CD4-positive, alpha-beta T cell treated with Interleukin-15 for 4 hours (primary cell): ENCODE measurements at places on chromosomes 7 and 10.
A peak's percentile ranks its signal among the peaks of the same experiment; 100 is the strongest.

- no peak for DNase-seq
These were observed 4.6 kb downstream of the NET1 start for GRCh38 chr10:5416981-5417380.

- DNase-seq, result no peak
These were observed 103.5 kb upstream of the CCDC6 start for GRCh38 chr10:60009710-60010383.

GRCh38 chr7:134783294-134784069 lies 4.0 kb downstream of the CALD1 start:
- DNase-seq, result no peak

- peak; percentile 74 for DNase-seq
These were observed 36.6 kb downstream of the SRPK2 start for GRCh38 chr7:105352018-105352612.

DNA sequence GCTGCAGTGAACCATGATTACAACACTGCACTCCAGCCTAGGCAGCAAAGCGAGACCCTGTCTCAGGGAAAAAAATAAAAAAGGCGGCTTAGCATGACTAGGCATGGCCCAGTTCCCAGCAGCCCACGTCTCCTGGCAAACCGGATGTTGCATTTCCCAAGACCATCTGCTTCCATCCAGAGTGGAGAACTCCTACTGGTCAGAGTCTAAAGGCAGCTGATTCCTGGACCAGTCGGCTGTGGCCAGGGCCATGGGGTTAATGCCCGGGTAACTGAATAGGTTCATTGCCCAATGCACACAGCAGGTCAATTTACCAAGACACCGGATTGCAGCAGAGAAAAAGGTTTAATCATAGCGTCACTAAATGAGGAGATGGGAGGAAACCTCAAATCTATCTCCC lies 133.1 kb downstream of the MYL10 start:
- no peak for DNase-seq

DNA sequence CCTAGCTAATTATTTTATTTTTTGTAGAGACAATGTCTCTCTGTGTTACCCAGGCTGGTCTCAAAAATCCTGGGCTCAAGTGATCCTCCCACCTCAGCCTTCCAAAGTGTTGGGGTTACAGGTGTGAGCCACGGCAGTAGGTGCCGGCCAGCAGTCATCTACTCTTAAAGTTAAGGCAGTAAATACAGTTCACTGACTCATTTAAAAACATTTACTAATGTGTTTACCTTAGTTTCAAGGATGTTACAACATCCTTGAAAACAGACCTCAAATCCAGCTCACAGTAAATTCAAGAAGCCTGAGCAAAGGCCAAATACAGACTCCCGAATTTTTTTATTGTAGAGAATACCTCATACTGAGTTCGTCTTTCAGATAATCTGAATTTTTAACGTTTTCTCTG lies 29.6 kb upstream of the ABCB4 start:
- no peak for DNase-seq

GRCh38 chr10:44476409-44477045 lies 91.6 kb upstream of the CXCL12 start:
- no peak for DNase-seq

- no peak for DNase-seq
These were observed 84.3 kb upstream of the INSIG1 start for GRCh38 chr7:155213385-155213784.

DNA sequence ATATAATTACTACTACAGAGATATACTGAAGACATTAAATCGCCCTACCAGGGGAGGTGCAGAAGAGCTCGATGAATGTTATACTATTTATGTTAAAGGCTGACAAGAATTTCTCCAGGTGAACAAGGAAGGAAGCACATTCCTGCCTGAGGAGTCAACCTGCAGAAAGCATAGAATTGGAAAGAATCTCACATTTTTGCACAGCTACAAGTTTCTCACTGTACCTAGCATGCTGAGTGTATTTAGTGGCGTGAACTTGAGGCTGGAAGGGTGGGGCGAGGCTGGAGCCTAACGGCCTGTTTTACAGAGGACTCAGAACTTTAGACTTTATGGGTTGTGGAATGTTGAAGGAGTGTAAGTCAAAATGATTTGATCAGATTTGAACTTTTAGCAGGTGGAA lies 373.6 kb upstream of the LRGUK start:
- DNase-seq, result no peak

GRCh38 chr7:945556-946255 lies 8.8 kb downstream of the ADAP1 start:
- DNase-seq, result no peak

- no peak for DNase-seq
These were observed 10.1 kb downstream of the CNOT4 start for GRCh38 chr7:135499818-135500217.

- DNase-seq, result no peak
These were observed 249.1 kb downstream of the KCND2 start for GRCh38 chr7:120521761-120522737.

DNA sequence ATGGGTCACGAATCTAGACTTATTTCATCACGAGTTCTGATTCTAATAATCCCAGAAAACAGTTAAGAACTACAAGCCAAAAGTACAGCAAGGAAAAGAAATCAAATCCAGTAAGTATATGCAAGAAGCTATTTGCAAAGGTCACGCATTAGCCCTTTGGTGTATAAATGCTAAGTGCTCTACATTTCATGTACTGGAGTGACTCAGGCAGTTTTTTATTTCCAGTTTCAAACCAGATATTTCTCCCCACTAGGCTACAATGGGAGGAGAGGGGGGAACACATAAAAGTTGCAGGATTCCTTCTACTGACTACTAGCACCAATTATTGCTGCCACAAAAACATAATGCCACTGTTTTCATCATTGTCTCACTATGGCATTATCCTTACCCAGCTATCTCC lies 148.0 kb downstream of the NRCAM start:
- no peak for DNase-seq

GRCh38 chr10:36313142-36313541 lies 671.0 kb upstream of the FZD8 start:
- no peak for DNase-seq

DNA sequence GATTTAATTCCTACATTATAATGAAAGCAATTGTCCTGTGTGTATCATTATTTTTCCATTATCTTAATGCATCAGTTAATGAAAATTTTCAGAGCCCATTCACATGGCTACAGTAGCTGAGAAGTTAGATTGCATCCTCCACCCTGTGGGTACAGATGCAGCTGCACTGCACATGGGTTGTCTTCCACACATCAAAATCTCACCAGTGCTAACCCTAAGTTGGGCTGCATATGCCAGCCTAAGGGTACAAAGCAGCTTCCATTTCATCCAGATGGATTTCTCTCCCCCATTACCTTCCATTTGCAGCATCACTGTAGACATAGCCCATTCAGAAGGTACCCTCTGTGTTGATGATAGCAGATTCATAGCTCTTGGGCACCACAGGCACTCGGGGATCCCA lies 74.7 kb upstream of the WDR11 start:
- DNase-seq, result no peak

DNA sequence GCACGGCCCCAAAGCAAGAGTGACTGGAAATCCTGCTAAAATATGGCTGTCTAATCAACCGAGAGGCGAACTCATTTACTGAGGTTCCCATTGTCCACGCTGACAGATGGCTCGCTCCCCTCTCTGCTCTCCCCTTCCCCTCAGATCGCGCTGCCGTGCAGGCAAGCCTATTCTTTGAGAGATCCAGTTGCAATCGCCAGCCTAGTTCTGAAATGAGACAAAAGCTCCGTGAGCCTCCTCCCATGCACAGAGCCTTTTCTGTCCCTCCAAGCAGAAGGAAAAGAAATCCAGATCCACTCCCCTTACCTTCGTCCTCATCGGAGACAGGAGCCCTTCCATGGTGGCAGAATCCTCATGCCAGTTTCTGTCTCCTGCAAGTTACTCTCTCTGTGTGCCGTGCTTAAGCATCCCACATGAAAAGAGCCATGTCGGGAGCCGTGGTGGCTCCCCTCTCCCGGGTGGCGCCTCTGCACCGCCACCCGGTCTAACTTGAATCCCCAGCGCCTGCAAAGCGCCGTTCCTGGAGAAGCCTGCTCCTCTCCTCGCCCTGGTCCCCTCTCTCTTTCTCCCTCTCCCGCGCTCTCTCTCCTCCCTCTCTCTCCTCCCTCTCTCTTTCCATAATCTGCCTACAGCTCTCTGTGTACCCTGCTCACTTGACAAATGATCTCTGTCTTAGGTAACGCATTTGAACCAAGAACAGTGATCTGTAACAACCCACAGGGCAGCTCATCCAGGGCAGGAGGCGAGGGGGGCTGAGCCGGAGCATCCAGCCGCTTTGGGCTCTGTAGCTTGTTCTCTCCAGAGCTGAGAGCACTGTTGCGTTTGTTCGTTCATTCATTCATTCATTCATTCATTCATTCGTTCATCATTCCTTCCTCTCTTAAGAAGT lies 156.8 kb downstream of the FRMD4A start:
- DNase-seq, result peak; percentile 16

DNA sequence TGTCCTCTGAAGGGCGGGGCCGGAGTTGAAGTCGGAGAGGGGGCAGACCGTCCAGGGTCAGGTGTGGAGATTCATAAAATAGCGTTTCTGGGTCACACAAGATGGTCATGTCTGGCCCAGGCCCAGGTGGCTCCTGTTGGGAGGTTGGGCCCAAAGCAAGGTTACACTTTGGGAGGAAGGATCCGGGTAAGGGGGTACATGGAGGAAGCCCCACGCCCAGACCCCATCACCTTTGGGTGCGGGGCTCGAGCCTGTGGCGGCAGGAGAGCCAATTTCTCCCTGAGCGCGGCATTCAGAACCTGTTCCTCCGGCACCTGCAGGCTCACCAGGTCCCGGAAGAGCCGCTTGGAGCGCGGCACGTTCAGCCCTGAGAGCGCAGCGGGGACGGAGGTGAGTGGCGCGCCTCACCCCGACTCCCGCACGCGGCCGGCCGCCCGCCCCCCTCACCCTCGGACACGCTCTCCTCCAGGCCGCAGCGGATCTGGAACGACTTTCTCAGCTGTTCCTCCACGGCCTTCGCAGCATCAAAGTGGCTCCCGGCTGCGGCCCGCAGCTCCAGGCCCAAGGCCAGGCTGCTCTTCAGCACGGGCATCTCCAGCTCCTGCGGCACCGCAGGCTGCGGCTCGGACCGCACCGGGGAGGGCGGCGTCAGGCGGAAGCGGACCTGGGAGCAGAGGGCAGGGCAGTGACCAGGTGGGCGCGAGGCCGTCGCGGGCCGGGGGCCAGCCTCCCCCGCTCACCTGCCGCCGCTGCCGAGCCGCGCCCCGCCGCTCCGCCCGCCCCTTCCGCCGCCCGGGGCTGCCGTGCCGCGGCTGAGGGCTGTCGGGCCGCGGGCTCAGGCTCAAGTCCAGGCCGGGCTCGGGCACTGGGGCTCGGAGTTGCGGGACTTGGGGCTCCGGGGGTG lies 644 bp downstream of the PPP1R35 start:
- peak; percentile 41 for DNase-seq

GRCh38 chr7:156386097-156386496 lies 254.5 kb upstream of the RNF32 start:
- DNase-seq, result no peak

GRCh38 chr10:117964536-117964935 lies 82.2 kb downstream of the RAB11FIP2 start:
- DNase-seq, result no peak

DNA sequence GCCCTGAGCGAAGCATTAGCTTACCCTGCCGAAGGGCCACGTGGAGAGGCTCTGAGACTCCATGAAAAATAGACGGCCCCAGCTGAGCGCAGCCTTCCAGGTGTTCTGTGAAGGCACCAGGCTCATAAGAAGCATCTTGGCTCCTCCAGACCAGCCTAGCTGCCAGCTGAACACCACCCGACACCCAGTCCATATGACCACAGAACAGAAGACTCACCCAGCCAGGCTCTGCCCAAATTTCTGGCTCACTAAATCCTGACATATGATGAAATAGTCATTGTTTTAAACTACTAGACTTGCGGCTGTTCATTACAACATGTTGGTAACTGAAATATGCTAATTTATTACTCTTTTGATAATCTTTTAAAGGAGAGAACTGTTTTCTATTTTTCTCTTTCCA lies 99.5 kb upstream of the ABI1 start:
- no peak for DNase-seq

DNA sequence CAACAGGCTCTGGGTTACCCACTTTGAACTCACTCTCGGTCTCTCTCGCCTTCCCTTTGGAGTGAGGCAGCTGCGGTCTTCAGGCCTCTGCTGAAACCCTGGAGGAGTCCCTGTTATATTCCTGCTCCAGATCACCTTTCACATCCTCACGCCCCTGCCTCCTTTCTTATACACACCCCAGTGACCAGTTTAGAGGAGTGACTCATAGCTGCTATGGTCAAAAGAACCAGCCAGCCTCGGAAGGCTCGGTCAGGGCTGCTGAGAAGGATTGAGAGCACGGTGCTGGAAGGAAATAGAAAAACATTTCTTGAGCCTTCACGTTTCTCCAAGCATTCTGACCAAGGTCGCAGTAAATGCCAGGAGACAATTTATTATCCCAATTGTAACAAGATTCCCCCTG lies 28.3 kb upstream of the SVOPL start:
- no peak for DNase-seq

DNA sequence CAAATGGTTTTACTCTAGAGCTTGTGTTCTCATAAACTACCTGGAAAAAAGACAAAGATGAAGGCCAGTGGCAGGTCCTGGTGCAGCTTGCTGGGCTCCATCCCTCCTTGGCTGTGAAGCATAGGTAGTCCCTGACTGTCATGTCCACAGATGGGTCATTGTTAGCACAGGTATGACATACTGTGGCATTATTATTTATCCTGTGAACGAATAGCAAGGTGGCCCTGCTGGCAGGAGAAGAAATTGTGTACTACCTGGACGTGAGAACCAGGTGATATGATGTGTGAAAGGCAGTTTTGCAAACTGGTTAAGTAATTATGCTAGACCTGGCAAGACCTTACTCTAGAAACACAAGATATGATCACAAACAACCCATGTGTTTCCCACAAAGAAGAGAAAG lies 63.9 kb downstream of the CCDC71L start:
- DNase-seq, result no peak

- no peak for DNase-seq
These were observed 67.1 kb downstream of the LSMEM1 start for GRCh38 chr7:112547916-112548315.

- DNase-seq, result no peak
These were observed 14.8 kb downstream of the NPS start for GRCh38 chr10:127563718-127564553.

DNA sequence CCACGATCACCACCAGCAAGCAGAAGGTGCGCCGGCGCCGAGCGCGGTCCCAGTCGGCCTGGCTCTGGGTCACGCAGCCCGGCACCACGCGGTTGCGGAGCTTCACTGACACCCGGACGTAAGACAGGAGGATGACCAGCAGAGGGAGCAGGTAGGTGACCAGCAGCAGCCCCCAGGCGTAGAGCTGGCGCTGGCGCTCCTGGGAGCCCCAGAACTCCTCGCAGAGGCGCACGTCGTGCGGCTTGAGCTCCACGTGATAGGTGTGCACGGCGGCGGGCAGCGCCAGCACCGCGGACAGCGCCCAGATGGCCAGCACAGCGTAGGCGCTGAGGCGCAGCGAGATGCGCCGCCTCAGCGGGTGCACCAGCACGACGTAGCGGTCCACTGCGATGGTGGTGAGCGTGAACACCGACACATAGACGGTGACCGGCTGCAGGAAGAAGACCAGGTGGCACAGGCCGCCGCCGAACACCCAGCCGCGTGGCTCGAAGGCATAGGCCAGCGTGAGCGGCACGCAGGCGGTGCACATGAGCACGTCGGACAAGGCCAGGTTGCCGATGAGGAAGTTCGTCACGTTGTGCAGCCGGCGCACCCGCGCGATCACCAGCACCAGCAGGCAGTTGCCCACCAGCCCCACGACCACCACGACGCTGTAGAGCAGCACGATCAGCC lies 920 bp downstream of the PRLHR start:
- DNase-seq, result peak; percentile 11
